ENCODE measurements at places on chromosomes 5 and 9.

GRCh38 chr5:45774528-45774927 is 78.3 kb upstream of the HCN1 start:
- DNase-seq: no peak

GRCh38 chr9:69379270-69379982 is 54.4 kb downstream of the ENTREP1 start:
- peak; percentile 84 for DNase-seq

- DNase-seq: no peak
Observed at GRCh38 chr5:76086095-76086494, 2.9 kb downstream of the SV2C start.

DNA sequence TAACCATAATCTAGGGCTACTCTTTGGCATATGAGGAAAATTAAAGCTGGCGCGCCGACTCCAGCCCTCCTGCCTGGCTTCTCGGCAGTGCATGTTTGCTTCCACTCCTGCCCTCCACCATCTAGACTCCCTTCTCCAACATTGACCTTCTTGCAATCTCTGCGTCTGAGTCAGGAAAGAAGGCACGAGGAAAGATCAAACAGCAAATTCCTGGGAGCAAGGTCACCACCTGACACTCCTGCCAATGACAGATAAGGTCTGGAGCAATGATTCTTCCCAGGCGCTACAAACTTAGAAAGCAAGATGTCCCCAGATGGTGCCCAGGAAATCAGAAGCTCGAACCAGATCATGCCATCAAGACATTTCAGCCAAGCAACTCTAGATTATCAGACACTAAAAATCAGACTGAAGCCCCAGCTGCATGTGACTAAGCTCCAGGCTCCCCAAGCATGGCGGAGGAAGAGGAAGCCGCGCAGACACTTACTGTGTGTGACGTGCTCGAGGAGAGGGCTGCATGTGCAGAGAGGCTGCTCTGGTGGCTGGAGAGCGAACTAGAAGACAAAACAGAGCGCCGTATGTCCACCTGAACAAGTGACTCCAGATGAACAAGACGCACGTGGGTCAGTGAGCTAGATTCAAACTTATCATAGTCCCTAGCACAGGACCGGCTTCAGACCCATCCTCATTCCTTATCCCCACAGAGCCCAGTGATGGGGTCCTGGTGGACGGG is 115.3 kb downstream of the UBE2R2 start:
- no peak for DNase-seq

- no peak for DNase-seq
Observed at GRCh38 chr9:89505911-89506310, 8.0 kb upstream of the SEMA4D start.

- DNase-seq: no peak
Observed at GRCh38 chr5:91670563-91670962, 287.4 kb upstream of the ARRDC3 start.

DNA sequence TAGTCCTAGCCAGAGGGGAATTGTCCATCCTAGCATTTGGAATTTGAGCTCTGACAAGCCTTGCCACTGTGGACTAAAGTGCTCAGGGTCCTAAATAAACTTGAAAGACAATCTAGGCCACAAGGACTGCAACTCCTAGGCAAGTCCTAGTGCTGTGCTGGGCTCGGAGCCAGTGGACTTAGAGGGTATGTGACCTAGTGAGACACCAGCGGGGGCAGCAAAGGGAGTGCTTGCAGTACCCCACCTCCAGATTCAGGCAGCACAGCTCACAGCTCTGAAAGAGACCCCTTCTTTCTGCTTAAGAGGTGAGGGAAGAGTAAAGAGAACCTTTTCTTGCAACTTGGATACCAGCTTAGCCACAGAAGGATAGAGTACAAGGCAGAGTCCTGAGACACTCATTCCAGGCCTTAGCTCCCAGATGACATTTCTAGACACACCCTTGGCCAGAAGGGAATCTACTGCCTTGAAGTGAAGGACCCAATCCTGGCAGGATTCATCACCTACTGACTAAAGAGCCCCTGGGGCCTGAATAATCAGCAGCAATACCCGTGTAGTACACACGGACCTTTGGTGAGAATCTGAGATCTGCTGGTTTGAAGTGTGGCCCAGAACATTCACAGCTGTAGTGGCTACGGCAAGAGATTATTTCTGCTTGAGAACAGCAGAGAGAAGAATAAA is 164.6 kb downstream of the CCDC171 start:
- DNase-seq: no peak

DNA sequence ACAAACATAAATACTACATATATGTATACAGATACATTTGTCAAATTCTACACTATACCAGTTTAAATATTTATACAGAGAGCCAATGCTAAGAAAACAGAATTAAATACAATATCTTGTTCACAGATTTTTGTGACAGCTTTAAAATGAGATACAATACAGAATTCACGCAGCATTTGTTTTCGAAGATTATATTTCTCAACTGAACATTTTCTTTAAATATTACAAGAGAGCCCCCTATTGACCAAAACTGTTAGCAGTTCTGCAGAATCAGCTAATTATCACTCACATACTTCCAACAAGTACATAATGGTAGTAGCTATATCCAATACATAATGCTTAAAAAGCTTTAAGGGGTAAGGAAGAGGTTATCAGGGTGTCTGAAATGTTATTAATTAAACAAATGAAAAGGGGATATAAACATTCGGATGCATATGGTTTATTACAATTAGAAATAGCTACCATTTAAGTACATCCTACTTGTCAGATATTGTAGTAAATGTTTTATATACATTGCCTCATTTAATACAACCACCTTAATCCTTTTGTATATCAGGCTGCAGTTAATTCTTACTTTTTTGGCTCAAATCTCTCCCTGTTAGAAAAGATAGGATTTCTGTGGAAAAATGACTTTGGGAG is 31.7 kb downstream of the ZDHHC21 start:
- no peak for DNase-seq

GRCh38 chr5:5145651-5146529 is 5.8 kb downstream of the ADAMTS16 start:
- DNase-seq: no peak

Data from islet precursor cell (in vitro differentiated cells).